ENCODE measurements at places on chromosomes 13 and 19. TPM values are rescaled to one million over a fixed set of nuclear protein-coding genes. Genes with fewer than 3 reads are reported as not detected.

Gene IZUMO4
- 6.5 TPM for polyA plus RNA-seq

Gene ALKBH6
- 17.1 TPM for polyA plus RNA-seq

Gene PCDH20
- polyA plus RNA-seq, result 0.06 TPM

Gene SLAIN1
- polyA plus RNA-seq, result 5.3 TPM

Gene SLC6A16
- 0.90 TPM for polyA plus RNA-seq

Gene ZNF888
- polyA plus RNA-seq, result 1.0 TPM

Gene SPC24
- polyA plus RNA-seq, result 0.30 TPM

Gene GARIN5B
- not detected for polyA plus RNA-seq

Gene FPR3
- polyA plus RNA-seq, result 0.67 TPM

Gene ZNF709
- polyA plus RNA-seq, result 0.79 TPM

Gene SHANK1
- polyA plus RNA-seq, result 0.33 TPM

Gene CALR3
- polyA plus RNA-seq, result not detected

Gene KIR2DL4
- not detected for polyA plus RNA-seq

Measured in adipose tissue (tissue), 3 donors.